ENCODE measurements at places on chromosomes 6 and 20.

DNA sequence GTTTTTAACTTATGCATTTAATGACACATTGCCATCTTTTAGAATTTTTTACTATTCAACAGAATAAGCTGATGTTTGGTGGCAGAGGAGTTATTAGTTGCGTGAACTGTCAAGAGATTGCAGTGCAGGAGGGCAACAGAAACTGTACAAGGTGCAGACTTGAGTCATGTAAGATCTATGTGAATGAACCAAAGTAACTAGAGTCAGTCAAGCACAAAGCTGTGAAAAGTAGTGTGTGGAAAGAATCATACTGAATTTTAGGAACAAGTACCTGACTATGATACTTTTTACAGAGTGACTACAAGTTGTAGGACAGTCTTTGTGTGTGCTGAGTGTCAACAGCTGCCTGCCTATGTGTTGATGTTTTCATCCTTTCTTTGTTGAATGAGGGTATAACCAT is 2.7 kb upstream of the C6orf163 start:
- H3K4me1 ChIP-seq, result peaks cover 6% of the 10 kb centered on the region
- no peaks in the 10 kb centered on the region for H3K27me3 ChIP-seq
- no peak for DNase-seq
- peaks cover 4% of the 10 kb centered on the region for H3K36me3 ChIP-seq
- no peak overlapping the region for H3K27ac ChIP-seq
- H3K4me3 ChIP-seq, result no peak overlapping the region

DNA sequence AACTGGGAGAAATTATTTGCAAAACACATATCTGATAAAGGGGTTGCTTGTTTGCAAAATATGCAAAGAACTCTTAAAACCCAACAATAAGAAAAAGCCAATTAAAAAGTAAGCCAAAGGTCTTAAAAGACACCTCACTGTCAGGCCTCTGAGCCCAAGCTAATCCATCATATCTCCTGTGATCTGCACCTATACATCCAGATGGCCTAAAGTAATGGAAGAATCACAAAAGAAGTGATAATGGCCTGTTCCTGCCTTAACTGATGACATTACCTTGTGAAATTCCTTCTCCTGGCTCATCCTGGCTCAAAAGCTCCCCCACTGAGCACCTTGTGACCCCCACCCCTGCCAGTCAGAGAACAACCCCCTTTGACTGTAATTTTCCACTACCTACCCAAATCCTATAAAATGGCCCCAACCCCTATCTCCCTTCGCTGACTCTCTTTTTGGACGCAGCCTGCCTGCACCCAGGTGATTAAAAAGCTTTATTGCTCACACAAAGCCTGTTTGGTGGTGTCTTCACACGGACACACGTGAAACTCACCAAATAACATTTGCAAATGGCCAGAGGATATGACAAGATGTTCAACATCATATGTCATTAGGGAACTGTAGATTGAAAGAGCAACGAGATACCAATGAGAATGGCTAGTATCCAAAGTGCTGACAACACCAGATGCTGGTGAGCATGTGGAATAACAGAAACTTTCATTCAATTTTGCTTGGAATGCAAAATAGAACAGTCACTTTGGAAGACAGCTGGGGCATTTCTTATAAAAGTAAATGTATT is 565.0 kb upstream of the ADGRB3 start:
- H3K4me1 ChIP-seq, result no peaks in the 10 kb centered on the region
- no peaks in the 10 kb centered on the region for H3K36me3 ChIP-seq
- DNase-seq, result no peak

DNA sequence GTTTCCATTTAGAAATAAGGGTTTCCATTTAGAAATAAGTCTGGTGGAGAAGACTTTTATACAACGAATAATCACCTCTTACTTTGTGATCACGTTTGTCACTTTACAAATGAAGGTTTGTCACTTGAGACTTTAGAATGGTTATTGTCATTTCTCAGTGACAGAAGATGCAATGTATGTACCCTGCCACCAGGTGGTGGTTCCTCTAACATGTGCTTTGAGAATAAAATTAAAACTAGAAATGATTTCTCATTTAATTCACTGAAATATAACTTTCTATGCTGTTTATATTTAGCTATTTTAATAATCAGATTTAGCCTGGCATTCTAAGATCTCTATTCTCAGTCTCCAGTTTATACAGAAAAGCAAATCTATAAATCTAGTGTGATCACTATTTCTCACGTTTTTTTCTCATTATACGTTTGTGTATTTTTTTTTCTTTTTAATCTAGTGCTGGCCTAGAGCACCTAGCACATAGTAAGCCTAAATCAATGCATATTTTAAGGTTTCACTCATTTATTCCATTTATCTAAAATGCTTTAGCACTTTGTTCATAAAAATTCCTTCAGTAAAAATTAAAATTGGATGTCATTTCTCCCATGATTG is 57.4 kb upstream of the TFAP2D start:
- DNase-seq, result no peak
- H3K27me3 ChIP-seq, result no peaks in the 10 kb centered on the region
- no peaks in the 10 kb centered on the region for H3K4me1 ChIP-seq
- H3K27ac ChIP-seq, result no peak overlapping the region

DNA sequence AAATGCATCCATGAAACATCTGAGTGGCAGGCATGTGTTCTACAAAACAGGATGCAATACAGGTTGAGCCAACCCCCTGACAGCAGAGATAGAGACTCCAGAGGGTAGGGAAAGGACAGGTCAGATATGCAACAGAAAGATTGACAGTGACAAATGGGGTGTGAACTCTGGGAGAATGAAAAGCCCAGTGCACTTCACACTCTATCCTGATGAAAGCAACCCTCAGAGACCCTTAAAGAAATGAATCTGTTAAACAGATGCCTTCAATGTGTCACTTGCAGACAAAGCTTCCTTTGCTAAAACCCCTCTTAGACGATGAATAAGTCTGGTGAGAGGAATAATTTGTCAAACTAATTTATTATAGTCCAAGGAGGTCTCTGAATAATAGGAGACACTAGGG is 89.9 kb downstream of the RFPL4B start:
- H3K27me3 ChIP-seq, result no peaks in the 10 kb centered on the region
- no peak overlapping the region for H3K27ac ChIP-seq
- DNase-seq, result no peak
- no peak overlapping the region for H3K4me3 ChIP-seq
- H3K36me3 ChIP-seq, result no peaks in the 10 kb centered on the region

GRCh38 chr20:3163099-3164042 is 3.7 kb upstream of the FASTKD5 start:
- no peak overlapping the region for H3K4me3 ChIP-seq
- peak overlapping the region; percentile 61 for H3K27ac ChIP-seq
- H3K36me3 ChIP-seq, result no peaks in the 10 kb centered on the region
- H3K27me3 ChIP-seq, result no peaks in the 10 kb centered on the region
- H3K4me1 ChIP-seq, result peaks cover 12% of the 10 kb centered on the region

DNA sequence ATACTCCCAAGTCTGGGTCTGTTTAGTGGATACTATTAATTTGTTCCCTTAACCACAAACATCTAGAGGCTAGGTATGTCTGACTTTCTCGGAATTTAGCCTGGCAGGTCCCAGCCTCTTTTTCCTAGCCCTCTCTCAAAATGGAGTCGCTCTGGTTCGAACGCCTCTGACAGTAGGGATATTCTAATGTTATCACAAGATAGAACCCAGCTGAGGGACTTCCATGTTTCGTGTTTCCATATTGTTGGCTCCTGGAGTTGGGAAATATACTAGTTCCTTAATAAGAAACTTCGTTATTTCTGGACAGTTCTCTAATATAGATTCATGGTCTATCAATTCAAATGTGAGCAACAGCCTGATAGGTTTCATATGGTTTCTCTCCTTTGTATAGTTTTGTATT is 16.4 kb downstream of the CYB5R4 start:
- H3K27me3 ChIP-seq, result no peaks in the 10 kb centered on the region
- H3K27ac ChIP-seq, result no peak overlapping the region
- no peaks in the 10 kb centered on the region for H3K36me3 ChIP-seq
- no peak for DNase-seq
- H3K4me3 ChIP-seq, result no peak overlapping the region

DNA sequence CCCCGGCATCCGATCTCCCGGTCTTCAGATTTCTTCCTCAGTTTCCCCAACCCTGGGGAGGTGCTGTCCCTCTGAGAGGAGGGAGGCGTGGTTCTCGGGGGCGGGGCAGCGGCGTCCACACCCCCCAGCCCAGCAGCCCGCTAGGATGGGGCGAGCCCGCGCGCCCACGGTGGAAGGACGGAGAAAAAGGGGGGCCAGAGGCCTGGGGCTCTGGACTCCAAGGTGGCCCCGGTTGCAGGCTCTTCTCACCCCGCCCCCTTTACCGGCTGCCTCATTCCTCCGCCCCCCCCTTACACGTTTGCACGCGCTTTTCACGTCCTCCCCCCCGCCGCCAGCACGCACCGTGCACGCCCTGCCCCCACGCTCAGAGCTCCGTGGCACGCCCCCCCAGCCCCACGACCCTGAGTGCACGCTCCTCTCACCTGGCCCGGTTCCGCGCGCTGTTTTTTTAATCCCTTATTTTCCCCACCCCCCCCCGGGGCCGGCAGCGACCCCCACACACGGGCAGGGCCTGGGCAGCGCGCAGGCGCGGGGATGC is 402 bp downstream of the ZBTB12 start:
- peaks cover 25% of the 10 kb centered on the region for H3K4me1 ChIP-seq
- no peaks in the 10 kb centered on the region for H3K36me3 ChIP-seq
- H3K27me3 ChIP-seq, result no peaks in the 10 kb centered on the region
- H3K4me3 ChIP-seq, result peak overlapping the region; percentile 56
- H3K27ac ChIP-seq, result peak overlapping the region; percentile 89

DNA sequence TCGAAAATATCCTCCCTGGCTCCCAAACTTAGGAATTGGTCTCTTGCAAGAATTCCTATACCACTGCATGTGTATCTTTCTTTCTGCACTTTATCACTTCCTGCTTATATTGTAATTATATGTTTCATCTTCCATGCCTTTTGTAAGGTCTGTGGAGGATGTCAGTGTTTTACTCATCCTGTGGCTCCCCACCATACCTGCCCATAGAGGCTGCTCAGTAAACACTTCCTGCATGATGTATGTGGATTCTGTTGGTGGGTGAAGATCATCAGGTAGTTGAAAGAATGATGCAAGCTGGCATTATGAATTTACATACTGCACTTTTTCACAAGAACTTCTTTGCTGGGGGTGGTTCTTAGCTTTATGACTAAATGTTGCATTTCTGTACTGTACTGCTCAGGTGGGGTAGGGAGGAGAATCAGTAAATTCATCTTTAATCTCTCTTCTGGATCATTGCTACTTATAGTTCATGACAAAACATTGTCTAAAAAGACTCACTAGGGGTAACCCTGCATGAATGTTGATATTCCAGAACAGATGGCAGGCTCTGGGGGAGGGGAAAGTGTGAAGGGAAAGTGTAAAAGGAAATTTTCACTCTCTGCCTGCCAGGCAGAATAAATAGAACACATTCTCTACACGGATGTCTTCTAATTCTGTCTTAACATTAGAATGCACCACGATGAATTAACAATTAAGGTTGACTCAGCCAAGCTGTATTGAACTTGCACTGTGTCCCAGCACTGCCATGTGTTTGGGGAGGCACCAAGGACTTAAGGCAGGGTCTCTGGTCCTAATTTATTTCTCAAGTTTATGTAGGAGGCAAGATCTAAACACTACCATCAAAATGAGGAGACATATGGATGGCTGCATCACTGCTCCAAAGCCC is 36.0 kb upstream of the KLHL31 start:
- peak; percentile 35 for DNase-seq
- H3K4me1 ChIP-seq, result peaks cover 41% of the 10 kb centered on the region
- H3K4me3 ChIP-seq, result no peak overlapping the region
- H3K36me3 ChIP-seq, result no peaks in the 10 kb centered on the region

GRCh38 chr6:127538750-127539264 is 19.7 kb upstream of the MTCL3 start:
- H3K27me3 ChIP-seq, result no peaks in the 10 kb centered on the region
- no peak overlapping the region for H3K4me3 ChIP-seq
- H3K36me3 ChIP-seq, result no peaks in the 10 kb centered on the region
- H3K4me1 ChIP-seq, result no peaks in the 10 kb centered on the region
- no peak overlapping the region for H3K27ac ChIP-seq

- no peaks in the 10 kb centered on the region for H3K27me3 ChIP-seq
- DNase-seq, result no peak
- H3K36me3 ChIP-seq, result no peaks in the 10 kb centered on the region
These were observed 129.5 kb downstream of the LRRC1 start for GRCh38 chr6:53924277-53924676.

DNA sequence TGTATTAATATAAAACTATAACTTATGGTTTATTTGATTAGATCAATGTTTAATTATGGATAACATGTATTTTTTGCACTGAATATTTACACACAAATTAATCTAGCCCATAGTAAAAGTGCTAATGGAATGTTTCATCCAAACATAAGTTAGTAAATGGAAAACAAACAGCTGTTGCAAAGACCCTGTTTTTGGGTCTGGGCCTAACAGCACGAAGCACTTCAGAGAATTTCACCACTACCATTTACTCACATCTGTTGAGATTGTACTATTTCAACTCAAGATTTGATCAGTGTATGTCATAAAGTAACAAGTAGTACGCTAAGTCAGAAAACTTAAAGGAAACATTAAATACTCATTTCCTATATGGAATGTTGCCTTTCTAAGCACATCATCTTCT is 359.6 kb downstream of the LAMA2 start:
- H3K27ac ChIP-seq, result no peak overlapping the region
- DNase-seq, result no peak
- no peaks in the 10 kb centered on the region for H3K4me1 ChIP-seq
- H3K4me3 ChIP-seq, result no peak overlapping the region
- H3K27me3 ChIP-seq, result no peaks in the 10 kb centered on the region

- no peaks in the 10 kb centered on the region for H3K27me3 ChIP-seq
- DNase-seq, result peak; percentile 45
- H3K4me1 ChIP-seq, result peaks cover 15% of the 10 kb centered on the region
- no peaks in the 10 kb centered on the region for H3K36me3 ChIP-seq
These were observed 38.5 kb downstream of the PTGIS start for GRCh38 chr20:49529470-49529869.

DNA sequence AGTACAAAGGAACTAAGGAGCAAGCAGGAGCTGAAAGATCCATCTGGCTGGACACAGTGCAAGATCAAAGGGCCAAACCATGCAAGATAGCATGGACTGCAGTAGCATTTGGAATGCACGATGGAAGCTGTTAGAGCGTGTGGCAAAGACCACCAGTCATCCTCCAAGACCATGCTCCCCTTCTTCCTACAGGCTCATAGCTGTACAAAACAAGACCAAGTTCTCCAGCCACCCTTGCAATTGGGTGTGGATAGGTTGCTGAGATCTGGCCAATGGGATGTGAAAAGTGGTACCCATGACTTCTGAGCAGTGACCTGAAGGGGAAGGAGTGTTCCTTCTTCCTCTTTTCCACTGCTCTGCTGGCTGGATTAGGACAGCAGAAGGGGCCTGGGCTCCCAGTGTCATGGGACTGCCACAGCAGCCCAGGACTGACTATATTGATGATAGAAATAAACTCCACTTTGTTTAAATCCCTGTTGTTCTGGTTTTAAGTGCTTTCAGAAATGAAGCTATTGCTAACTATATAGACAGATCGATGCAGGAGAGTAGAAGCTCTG is 64.9 kb downstream of the SLC22A23 start:
- H3K4me1 ChIP-seq, result no peaks in the 10 kb centered on the region
- H3K27ac ChIP-seq, result no peak overlapping the region
- H3K27me3 ChIP-seq, result no peaks in the 10 kb centered on the region

GRCh38 chr6:142881290-142881689 is 63.7 kb downstream of the HIVEP2 start:
- peak overlapping the region; percentile 86 for H3K27ac ChIP-seq
- H3K27me3 ChIP-seq, result no peaks in the 10 kb centered on the region
- no peak overlapping the region for H3K4me3 ChIP-seq
- no peak for DNase-seq
- H3K36me3 ChIP-seq, result no peaks in the 10 kb centered on the region

GRCh38 chr20:34037121-34037520 is 43.4 kb downstream of the RALY start:
- no peak for DNase-seq
- peak overlapping the region; percentile 8 for H3K27ac ChIP-seq
- no peaks in the 10 kb centered on the region for H3K36me3 ChIP-seq
- H3K4me3 ChIP-seq, result no peak overlapping the region
